ENCODE measurements at places on chromosomes 1 and 21.

DNA sequence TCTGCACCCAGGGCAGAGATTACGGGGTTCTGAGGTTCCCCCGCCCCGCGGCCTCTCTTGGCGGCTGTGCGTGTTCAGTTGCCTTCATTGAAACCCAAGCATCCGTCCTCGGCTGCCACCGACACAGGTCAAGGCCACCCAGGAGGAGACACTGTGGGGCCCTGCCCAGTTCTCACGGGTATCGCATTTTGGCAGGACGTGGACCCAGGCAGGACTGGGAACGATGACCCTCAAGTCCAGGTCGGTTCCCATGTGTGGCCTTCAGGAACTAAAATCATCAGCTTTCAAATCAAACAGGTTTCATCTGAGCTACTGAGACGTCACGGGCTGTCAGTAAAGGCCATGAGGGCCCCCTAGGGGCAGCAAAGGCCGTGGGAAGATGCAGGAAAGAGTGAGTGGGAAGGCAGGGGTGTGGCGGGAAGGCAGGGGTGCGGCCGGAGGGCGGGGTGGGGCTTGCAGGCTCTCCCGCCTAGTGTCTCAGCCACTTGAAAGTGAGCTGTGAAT lies 7.0 kb upstream of the C1orf174 start:
- peak; percentile 39 for DNase-seq

DNA sequence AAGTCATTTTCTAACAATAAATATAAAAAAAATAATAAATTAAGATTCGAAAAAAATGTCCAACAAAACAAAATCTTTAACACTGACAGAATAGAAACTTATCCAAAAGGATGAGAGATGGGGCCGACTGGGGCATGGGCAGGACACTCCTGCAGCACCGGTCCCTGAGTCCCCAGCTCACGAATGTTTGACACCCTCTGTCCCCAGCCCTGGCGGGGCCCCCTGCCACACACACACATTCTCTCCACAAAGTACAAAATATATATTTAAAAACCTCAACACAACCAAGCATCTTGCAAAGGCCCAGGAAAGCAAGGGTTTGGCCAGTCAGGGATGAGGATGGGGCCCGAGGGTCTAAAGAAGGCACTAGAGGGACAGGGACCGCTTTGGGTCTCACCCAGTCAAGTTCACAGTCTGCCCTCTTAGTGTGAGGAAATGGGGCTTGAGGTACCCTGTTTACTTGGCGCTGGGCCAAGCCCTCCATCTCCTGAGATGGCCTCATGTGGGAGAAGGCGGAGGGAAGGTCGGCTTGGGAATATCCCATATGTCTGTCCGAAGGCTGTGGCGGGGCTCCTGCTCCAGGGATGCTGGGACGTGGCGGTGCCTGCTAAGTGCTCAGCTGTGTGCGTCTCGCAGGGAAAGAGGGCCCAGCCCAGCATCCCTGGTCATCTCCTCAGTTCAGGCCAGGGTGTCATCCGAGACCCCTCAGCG lies 31.3 kb downstream of the EPHA2 start:
- DNase-seq, result no peak

- DNase-seq, result no peak
These were observed 52.7 kb downstream of the TCP10L start for GRCh38 chr21:32532636-32533035.

DNA sequence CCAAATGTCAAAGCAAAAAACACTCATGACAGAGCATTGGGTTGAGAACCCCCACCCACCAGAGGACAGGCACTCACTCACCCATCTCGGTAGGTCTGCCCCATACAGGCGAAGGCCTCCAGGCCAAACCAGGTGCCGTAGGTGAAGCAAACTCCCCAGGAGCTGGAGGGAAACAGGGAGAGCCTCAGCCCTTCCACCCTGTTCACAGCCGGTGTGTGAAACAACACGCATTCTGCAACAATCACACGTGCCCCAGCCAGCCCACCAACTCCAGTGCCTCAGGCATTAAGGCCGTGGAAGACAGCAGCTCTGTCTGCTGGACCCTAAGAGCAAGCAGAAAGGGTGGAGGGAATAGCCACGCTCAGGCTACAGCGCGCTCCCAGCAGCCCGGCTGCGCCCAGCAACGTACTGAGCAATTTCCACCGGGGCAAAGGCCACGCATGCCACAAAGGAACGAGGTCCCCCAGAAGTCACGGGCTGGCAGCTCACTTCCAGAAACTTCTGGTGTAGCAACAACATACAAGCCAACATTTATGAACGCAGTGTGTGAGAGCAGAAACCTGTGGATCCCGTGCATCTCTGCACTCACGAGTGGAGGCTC lies 11.4 kb upstream of the SPATC1L start:
- no peak for DNase-seq

GRCh38 chr1:183834568-183834967 lies 29.6 kb downstream of the RGL1 start:
- DNase-seq, result no peak

DNA sequence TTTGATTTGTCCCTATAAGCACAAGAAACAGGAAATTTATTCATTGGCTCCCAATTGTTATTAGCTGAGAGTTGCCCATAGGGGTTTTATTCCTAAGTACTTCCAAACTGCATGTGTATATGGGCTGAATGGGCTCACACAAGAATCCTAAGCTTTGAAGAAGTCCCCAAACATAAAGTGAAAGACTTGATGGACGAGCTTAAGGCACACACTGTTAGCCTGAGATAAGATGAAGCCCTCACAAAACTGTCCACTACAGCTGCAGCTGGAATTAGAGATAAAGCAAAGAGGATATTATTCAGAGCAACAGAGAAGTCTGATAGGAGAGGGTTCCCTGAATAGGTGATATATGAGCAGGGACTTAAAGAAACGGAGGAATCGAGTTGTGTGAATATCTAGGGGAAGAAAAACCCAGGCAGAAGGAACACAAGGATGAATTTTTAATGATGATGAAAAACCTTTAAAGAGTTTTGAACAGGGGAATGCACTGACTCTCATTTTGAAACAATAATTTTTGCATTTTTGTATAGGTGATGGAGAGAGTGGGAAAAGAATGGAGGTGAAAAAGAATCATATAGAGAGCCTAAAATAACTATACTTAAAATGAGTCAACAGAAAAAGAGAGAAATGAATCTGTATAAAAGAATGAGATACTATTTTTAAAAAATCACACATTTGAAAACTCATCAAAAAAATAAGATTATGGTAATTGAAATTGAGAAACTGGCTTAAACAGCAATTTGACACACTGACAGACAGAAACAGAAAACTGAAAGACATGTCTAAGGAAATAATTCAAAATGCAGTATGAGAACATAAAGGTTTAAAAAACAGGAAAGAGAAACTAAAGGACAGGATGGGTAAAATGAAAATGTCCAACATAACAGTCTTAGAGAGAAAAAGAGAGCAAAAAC lies 133.6 kb upstream of the POGK start:
- DNase-seq, result no peak

DNA sequence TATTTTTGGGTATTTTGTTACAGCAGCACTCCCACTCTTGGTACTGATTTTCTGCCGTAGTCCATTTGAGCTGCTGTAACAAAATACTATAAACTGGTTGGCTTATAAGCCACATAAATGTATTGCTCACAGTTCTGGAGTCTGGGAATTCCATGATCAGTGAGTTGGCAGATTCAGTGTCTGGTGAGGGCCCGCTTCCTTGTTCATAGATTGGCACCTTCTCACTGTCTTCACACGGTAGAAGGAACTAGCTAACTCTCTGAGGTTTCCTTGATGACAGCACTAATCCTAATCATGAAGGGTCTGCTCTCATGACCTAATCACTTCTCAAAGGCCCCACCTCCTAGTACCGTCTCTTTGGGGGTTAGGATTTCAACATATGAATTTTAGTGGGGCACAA lies 85.2 kb downstream of the HHAT start:
- no peak for DNase-seq

DNA sequence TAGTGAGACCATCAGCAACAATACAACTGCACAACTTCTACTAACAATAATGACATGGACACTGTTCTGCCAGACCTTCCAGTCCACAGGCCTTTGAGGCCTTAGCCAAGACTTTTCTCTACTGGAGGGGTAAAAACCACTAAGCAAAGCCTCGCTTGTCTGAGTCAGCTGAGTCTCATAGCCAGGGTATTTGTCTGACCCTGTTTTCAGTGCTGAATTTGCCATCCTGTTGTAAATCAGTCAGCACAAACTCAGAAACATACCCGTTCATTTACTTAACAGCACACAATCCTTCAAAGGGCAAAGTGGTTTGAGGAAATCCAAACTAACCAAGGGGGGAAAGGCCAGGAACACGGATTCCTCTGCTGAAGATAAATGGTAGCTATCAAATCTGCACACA lies 537.8 kb downstream of the SMYD3 start:
- DNase-seq, result no peak

Measured in CD4-positive, alpha-beta T cell treated with Interleukin-12 subunit alpha and Interleukin-12 subunit beta, for 1 hour (primary cell).